ENCODE measurements at places on chromosomes 2 and 18. TPM values are rescaled to one million over a fixed set of nuclear protein-coding genes. Genes with fewer than 3 reads are reported as not detected.

REG3G gene
- total RNA-seq = not detected

FIGN gene
- 1.6 TPM for total RNA-seq

IL1F10 gene
- 0.34 TPM for total RNA-seq

LAMA1 gene
- 5.1 TPM for total RNA-seq

SLC30A3 gene
- not detected for total RNA-seq

MAP3K20 gene
- total RNA-seq = 44.9 TPM

PLCD4 gene
- 1.0 TPM for total RNA-seq

GALNT5 gene
- 30.1 TPM for total RNA-seq

LRRC30 gene
- not detected for total RNA-seq

ECEL1 gene
- total RNA-seq = not detected

FRZB gene
- under 0.01 TPM for total RNA-seq

All from nasal cavity respiratory epithelium epithelial cell of viscerocranial mucosa (primary cell).